ENCODE measurements at places on chromosomes 6 and 20. TPM values are rescaled to one million over a fixed set of nuclear protein-coding genes. Genes with fewer than 3 reads are reported as not detected.

The BIRC7 gene
- not detected for total RNA-seq

The C20orf141 gene
- total RNA-seq = not detected

The REPS1 gene
- total RNA-seq = 64.3 TPM

The CFB gene
- 3.9 TPM for total RNA-seq

- no peak for DNase-seq
Observed at GRCh38 chr20:9163251-9163650, 94.4 kb downstream of the PLCB4 start.

DNA sequence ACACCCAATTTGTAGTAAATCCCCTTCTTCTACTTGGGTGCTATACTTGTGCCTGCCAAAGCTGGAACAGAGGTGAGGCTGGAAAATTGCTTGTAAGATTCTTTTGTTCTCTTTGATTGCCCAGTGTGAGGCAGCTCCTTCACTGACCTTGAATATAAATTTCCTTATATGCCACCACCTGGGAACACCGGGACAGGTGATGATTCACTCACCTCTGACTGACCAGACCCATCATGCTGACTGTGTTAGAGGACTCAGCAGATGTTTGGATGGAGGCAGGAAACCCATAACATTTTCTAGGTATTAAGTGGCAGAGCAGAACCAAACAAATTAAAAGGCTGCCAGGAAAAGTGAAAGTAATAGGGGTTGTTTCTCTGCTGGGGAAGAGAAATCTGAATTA lies 120.9 kb downstream of the GRM1 start:
- DNase-seq = no peak

DNA sequence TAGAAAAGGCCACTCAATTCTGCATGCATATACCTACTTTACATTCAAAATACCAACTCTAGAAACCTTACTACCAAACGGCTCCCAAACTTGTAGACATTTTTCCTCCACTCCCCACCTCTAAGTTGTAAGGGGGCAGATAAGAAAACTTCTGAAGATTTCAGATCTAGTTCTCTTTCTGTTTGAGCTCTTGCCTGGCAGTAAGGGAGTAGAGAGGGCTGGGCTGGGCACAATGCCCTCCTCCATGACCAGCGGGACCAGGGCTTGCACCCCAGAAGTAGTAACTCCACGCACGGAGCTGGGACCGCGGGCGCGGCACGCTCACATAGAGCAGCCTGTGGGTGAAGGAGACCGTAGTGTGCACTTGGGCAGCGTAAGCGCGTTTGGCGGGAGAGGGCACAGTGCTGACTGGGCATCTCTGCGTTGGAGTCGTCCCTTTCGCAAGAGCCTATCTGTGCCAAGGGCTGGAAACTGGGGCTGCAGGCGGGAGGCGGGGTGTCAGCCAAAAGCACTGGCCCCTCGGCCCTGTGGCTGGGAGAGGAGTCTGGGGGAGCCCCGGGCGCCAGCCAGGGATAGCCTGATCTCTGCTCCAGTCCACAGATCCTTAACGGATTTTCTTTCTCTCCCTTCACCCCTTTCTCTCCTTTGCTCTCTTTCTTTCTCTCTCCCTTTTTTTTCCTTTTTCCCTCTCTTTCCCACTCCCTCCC lies 32.4 kb downstream of the PHACTR1 start:
- DNase-seq = peak; percentile 12

GRCh38 chr20:58853466-58853865 lies 950 bp downstream of the GNAS start:
- DNase-seq = no peak

- DNase-seq = no peak
Observed at GRCh38 chr6:156873654-156874380, 96.6 kb downstream of the ARID1B start.

- no peak for DNase-seq
Observed at GRCh38 chr20:3794701-3795420, 1.2 kb upstream of the CDC25B start.

- peak; percentile 21 for DNase-seq
Observed at GRCh38 chr6:22036275-22036674, 260.6 kb downstream of the PRL start.

DNA sequence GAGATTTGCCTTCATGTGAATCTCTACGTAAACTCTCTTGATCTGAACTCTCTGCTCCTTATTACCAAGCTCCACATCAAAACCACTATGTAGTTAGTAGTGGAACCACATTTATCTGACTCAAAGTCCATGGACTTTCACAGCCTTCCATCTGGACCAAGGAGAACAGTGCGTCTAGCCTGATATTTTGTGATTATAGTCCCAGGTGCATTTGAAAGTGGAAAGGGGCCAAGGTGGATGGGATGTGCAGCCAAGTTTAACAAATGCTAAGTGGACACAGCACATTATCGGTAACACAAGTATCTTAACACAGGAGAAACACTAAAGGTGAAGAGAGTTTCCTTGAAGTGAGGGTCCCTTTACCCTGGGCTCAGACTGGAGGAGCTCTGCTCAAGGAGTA lies 281.2 kb upstream of the SGK1 start:
- DNase-seq = no peak

- no peak for DNase-seq
Observed at GRCh38 chr6:165732696-165733488, 69.9 kb upstream of the PDE10A start.

DNA sequence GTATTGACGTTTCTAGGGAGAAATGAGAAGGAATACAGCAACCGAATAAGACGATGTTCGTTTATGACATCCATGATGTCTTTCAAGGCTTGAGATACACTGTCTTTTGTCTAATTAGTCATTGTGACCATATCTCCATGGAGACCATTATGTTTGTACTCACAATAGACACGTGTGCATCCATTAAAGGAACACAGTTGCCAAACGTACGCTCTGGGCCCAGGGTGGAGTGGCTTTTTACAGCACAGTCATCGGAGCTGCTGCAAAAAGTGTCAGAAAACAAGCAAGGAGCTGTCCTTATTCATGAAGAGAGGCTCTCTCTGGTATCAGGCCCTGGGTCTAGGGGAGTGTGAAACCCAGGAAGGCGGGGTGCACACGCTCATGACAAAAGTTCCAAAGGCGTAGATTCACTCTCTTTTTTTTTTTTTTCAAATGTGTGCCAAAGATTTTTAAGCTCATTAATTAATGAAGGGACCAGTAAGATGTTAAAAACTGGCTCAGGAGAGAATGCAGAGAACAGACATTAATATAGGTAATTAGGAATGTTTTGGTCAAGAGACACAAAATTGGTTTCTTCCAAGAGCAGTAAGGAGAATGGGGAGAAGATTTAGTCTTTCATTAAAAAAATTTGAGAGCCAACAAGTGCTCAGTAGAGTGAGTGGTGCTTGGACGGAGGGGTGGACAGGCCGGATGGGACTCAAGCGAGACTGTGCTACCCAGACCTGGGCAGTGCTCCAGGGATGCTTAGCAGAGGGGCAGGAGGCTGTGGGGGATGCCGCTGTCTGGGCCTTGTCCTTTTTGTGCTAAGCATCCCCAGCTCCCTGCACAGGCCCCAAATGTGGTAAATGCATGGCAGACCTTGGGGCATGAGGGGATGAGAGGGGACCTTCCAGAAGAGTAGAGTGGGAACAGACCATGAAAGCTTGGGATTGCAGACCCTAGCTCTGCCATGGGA lies 34.9 kb upstream of the GTSF1L start:
- no peak for DNase-seq

DNA sequence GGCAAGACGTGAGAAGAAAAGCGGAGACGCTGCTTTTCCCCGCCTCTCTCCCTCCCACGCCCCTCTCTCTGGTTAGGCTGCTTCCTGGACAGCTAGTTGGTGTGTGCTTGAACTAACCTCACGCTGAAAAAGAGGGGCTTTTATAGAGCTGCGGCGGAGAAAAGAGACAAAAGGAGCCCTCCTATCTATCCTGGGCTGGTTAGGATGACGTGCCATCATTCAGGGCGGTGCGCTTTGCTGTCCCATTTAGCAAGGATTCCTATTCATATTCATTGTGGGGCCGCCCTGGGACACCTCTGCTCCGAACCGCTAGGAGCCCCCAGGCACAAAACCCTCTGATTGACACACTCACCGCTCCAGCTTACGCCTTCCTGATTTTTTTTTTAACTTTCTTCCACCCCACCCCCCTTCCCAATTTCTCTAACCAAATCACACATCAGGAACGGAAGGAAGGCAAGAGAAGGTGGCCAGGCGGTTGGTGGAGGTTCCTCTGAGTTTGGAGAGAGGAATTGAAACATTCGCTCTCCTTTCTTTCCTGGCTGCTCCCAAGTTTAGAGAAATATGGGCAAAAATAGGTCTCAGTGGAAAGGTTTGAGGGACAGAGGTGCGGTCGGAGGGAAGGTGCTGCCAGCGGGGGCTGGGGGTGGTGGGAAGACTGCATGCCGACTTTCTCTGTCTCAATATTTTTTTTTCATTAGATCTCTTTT lies at the start of gene OLIG3:
Gene OLIG3, minus strand, starts transcription at position 114 of the 707 bp plus-strand sequence. CDS start 224 bp downstream, outside the sequence.
- DNase-seq = no peak

All from progenitor cell of endocrine pancreas (in vitro differentiated cells).